Myometrial cell (primary cell): ENCODE measurements at places on chromosomes 2 and 18. TPM values are rescaled to one million over a fixed set of nuclear protein-coding genes. Genes with fewer than 3 reads are reported as not detected.

IKZF2 gene
- total RNA-seq, result 16.8 and 25.9 TPM in 2 replicates

CDK15 gene
- total RNA-seq, result 2.9 and 6.2 TPM in 2 replicates

CMPK2 gene
- under 0.01 and 0.18 TPM in 2 replicates for total RNA-seq

SLC16A14 gene
- total RNA-seq, result 3.5 and 5.2 TPM in 2 replicates

NT5DC4 gene
- total RNA-seq, result not detected in 2 replicates

RGPD3 gene
- 0.18 TPM in 1 of 2 replicates, not detected in the other for total RNA-seq

KCNG2 gene
- total RNA-seq, result 1.2 and 3.0 TPM in 2 replicates

TDRD15 gene
- not detected in 2 replicates for total RNA-seq
